ENCODE measurements at places on chromosomes 2 and 18. TPM values are rescaled to one million over a fixed set of nuclear protein-coding genes. Genes with fewer than 3 reads are reported as not detected.

The CRYGD gene
- total RNA-seq = not detected

The LINC00305 gene
- not detected for total RNA-seq

The PLEKHM3 gene
- 10.9 TPM for total RNA-seq

The FZD7 gene
- total RNA-seq = 0.73 TPM

The SLC11A1 gene
- 0.92 TPM for total RNA-seq

The IGFBP5 gene
- not detected for total RNA-seq

The SLC38A11 gene
- not detected for total RNA-seq

The CNRIP1 gene
- not detected for total RNA-seq

The C2orf81 gene
- 0.75 TPM for total RNA-seq

The QPCT gene
- total RNA-seq = 0.57 TPM

The EFR3B gene
- total RNA-seq = not detected

The LRRC30 gene
- total RNA-seq = not detected

The PROKR1 gene
- total RNA-seq = not detected

The FAM237A gene
- total RNA-seq = not detected

The TUBB8B gene
- not detected for total RNA-seq
